NCI-H1694 treated with DMSO at 0.1 percent for 48 hours (cell line): ENCODE measurements at places on chromosomes 3 and 15.
A peak's percentile ranks its signal among the peaks of the same experiment; 100 is the strongest.

DNA sequence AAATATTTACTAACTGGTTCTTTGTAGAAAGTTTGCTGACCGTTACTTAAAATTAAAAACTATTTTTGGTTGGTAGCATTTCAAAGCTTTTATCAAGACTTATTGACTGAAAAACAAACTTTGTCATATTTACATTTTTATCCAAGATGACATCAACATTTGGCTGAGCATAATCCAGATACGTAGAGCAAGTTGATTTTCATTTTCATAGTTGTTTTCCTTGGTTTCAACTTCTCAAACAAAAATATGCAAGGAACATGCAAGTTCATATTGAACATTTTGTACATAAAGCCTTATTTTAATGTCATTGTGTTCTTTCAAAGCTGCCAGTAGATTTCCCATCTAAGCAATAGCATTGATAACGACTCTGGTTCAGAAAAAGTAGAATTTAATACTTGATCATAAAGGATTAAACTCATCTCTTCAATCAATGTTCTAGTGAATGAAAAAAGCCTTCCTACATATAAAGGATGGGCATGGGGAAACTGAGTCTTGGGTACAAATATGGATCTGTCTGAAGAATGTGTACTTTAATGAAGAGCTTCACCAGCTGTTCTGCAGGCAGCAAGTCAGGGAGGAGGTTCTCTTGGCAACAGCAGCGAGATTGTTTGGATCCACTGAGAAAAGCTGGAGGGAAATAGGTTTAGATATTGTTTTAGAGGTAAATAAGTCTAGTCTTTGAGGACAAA is 5.6 kb downstream of the RAB8B start:
- DNase-seq = no peak

- DNase-seq = no peak
These were observed 28.8 kb upstream of the RYK start for GRCh38 chr3:134279466-134279865.

- DNase-seq = no peak
These were observed 14.2 kb upstream of the NPTN start for GRCh38 chr15:73647259-73648013.

DNA sequence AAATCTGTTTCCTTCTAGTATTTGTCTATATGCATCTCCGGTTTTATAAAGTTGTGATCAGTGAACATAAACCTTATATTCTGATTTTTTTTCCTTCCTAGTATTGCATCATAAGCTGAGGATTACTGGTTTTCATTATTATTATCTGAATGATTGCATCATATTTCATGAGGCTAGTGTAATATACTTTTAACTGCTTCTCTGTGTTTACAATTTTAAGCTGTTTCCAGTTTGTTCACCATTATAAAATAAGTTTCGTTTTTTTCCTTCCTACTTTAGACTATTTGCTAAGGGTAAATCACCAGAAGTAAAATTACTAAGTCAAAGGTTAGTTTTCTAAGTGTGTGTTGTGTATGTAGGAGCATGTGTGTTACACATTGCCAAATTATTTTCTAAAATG is 20.2 kb downstream of the SEMA6D start:
- no peak for DNase-seq

- no peak for DNase-seq
These were observed 3.1 kb downstream of the GP5 start for GRCh38 chr3:194395778-194396538.

DNA sequence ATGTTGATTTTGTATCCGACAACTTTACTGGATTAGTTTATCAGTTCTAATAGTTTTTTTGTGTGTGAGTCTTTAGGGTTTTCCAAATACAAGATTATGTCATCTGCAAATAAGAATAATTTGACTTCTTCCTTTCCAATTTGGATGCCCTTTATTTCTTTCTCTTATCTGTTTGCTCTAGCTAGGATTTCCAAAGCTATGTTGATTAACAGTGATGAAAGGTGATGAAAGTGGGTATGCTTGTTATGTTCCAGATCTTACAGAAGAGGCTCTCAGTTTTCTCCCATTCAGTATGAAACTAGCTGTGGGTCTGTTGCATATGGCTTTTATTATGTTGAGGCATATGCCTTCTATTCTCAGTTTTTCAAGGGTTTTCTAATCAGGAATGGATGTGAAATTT is 56.4 kb upstream of the CHRNB4 start:
- DNase-seq = no peak

GRCh38 chr15:90994059-90994416 is 297 bp downstream of the PRC1 start:
- DNase-seq = no peak

- DNase-seq = no peak
These were observed 43.1 kb downstream of the BTLA start for GRCh38 chr3:112456147-112456546.

- no peak for DNase-seq
These were observed 312.3 kb downstream of the EPHA3 start for GRCh38 chr3:89419647-89420241.

GRCh38 chr3:168168743-168169142 is 73.0 kb upstream of the GOLIM4 start:
- no peak for DNase-seq

GRCh38 chr15:33587773-33588172 is 277.0 kb downstream of the RYR3 start:
- no peak for DNase-seq

- DNase-seq = peak; percentile 30
These were observed 505 bp upstream of the WNT5A start for GRCh38 chr3:55487381-55488241.

DNA sequence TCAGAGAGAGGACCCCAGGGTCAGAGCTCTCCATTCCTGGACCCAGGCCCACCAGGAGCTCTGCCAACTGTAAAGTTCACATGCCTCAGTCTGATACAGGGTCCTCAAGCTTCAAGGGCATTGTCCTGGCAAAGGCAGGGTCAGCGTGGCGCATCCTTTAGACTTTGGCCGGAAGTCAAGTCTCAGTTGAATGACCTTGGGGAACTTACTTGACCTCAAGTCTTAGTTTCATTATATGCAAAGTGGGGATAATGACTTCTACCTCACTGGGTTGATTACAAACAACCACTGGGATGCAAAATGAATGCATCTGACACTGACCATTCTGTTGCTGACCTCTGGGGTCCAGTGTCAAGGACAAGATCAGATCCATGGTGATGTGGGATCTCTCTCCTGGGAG is 70.6 kb upstream of the CTSH start:
- DNase-seq = no peak
